ENCODE measurements at places on chromosomes 6 and 20.

- DNase-seq: no peak
These were observed 184.5 kb upstream of the MARCKS start for GRCh38 chr6:113672491-113673149.

GRCh38 chr6:109298605-109299264 lies 83.5 kb downstream of the CD164 start:
- no peak for DNase-seq

GRCh38 chr20:10075606-10076005 lies 40.8 kb downstream of the ANKEF1 start:
- DNase-seq: no peak

- DNase-seq: no peak
These were observed 99.1 kb upstream of the MTHFD1L start for GRCh38 chr6:150766201-150766997.

GRCh38 chr6:3267162-3267561 lies 8.4 kb downstream of the PSMG4 start:
- DNase-seq: no peak

DNA sequence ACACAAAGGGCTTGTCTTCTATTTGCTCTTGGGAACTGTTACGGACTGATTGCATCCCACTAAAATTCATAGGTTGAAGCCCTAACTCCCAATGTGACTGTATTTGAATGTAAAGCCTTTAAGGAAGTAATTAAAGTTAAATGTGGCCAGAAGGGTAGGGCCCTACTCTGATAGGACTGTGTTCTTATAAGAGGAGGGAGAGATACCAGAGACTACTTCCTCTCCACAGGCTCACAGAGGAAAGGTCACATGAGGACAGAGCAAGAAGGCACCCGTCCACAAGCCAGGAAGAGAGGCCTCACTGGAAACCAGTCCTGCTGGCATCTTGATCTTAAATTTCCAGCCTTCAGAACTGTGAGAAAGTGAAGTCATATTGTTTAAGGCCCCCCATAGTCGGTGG lies 211.9 kb downstream of the CDH26 start:
- no peak for DNase-seq

DNA sequence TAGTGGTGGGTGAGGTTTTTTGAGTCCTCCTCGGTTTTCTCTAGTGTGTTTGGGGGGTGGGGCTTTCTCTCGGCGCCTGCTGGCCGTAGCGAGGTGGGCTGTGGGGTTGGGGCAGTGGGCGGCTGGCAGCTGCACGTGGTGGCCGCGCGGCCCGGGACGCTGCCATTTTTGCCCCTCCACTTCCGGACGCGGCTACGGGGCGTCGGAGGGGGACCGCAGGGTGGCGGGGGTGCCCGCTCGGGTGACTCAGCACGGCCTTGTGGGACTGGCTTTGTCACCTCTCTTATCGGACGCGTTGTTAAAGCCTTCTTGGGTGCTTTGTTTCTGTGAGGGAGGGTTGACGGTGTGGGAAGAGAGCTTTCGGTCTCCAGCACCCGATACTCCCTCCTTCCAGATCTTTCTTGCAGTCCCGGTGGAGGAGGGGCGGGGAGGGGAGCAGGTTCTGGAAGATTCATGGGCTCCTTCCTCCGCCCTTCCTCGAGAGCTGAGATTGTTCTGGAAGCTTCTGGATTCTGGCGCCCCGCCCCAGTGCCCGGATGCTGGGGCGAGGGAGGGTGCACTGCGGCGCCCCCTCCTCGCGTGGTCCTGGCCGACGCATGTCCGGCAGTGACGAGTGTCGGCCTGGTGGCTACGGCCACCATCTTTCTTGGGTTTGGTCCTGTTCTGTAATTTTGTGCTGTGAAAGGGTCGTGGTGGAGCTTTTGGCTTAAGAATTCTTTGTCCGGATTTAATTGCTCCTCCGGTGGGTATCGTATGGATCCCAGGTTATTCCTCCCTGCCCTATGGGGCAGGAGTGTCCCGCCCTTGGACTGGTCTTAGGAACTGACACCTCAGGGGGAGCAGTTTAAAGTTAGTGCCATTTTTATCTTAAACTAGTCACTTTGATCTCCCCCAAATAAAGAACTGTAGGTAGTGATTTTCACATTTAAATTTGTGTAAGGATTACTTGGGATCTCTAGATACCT lies 719 bp downstream of the HSP90AB1 start:
- DNase-seq: peak; percentile 81

DNA sequence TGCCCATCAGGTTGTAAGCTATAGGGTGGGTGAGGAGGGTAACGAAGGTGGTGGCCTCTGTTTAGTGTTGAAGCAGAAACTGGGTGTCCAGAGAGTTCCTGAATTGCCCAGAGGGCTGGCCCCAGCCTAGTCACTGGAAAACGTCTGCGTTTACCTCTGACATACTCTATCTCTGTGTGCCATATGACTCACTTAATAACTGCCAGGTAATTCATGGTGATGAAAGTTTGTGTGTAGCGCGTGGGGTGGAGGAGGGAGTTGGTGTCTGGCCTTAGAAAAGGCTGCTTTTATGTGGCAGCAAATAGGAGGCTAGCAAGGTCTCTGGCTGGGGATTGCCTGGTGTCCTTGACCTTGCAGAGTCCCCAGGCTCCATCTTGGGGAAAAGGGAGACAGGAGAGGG lies 47.3 kb downstream of the SLC35D3 start:
- no peak for DNase-seq

- DNase-seq: no peak
These were observed 80.4 kb downstream of the DACT2 start for GRCh38 chr6:168239044-168239773.

- DNase-seq: no peak
These were observed 22.8 kb upstream of the DTNBP1 start for GRCh38 chr6:15685619-15686018.

DNA sequence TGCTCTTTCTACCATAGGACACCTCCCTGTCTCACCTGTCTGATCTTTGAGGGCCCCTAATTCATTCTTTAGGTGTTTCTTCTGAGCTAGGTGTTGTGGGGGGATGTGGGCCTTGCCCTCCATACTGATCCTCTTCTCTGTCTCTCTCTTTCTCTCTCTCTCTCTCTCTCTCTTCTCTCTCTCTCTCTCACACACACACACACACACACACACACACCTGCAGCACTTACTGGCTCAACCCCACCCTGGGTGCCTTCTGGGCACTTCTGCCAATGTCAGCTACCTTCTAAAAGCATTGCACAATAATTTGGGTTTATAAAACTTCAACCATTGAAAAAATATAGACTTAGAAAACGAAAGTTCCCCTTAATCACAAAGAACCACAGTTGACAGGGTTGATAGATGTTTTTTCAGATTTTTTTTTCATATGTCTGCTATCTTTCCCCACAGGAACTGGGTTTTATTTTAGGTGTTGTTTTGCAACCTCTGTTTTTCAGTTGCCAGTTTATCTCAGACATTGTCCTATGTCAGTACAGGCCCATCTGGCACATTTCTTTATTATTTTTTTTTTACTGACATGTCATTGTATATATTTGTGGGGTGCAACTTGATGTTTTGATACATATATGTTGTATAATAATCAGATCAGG lies 28.1 kb downstream of the PKIG start:
- DNase-seq: no peak

DNA sequence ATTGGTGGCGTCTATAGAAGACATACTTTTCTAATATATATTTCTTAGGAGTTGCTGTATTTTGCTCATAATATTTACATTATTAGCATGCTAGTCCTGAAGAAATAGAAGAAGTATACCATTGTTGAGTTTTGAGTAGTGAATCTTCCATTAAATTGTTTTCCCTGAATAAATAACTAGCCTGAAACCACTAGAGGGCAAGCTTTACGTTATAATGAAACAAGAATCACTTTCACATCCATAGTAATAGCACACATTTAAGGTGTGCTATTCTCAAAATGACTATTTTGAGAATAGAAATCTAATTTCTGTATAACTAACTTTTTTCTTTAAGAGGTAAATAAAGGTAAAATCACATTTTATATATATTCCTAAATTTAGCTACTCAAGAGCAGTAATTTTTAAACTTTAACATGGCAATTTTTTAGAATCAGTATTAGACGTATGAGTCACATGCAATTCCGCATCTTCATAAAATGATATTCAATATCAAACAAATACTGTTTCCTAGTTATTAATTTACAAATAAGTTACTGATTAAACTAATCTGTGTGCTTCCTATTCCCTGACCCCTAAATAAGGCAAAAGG lies 213.2 kb upstream of the MANEA start:
- DNase-seq: no peak

DNA sequence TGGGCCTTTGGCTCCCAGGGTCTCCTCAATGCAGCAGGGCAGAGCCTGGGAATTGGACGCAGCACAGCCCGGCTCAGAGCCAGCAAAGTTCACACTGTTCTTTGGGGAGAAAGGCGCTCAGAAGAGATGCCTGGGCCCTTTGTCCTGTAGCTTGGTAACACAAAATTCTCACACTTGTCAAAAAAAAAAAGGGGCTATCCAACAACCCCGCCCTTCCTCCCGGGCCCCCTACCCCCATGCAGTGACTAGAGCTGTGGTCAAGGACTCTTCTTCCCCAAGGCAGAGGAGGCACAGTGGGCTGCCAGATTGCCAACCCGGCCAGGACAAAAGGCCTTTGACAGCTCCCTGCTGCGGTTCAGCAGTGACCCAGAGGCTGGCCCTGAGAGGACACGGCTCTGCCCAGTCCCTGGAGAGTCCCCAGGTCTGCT lies 2.0 kb downstream of the NKAIN4 start:
- DNase-seq: no peak

Data from stimulated activated CD8-positive, alpha-beta memory T cell treated with anti-CD3 and anti-CD28 coated beads, Interleukin-4, amount 100 ng/mL, for 1 hour (primary cell).